Right atrium auricular region (tissue), 2 donors: ENCODE measurements at places on chromosomes 3 and 15. TPM values are rescaled to one million over a fixed set of nuclear protein-coding genes. Genes with fewer than 3 reads are reported as not detected.

The ZXDC gene
- total RNA-seq, result 18.9 TPM

The LMCD1 gene
- total RNA-seq, result 79.0 TPM

DNA sequence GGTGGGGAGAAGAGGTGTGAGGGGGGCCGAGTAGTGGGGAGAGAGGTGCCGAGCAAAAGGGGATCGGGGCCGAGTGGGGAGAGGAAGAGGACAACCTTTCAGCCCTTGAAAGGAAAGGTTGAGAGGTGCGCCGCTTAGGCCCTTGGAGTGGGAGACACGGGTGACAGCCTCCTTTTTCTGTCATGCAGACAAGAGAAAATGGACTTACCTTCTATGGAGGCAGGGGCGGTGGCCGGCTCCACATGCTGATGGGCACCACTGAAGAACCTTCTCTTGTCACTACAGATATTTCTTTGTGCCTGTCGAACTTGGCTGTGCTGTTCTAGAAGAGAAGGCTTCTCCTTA is 421 bp downstream of the KLHL18 start:
- DNase-seq, result no peak

DNA sequence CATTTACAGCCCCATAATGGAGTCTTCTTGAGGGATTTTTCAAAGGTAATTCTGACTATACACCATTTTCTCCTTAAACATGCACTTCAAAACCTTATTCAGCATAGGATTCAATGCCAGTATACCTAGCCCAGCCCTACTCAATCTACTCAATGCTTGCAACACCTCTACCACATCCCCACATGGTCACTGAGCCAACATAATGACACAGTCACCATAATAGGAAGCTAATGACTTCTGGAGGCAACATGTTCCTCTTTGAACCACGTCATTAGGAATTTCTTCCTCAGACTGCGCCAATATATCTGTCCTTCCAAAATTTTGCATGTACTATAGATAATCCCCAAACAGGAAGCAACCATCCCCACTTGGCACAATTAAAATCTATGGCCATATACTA is 153.9 kb upstream of the SETMAR start:
- no peak for DNase-seq

DNA sequence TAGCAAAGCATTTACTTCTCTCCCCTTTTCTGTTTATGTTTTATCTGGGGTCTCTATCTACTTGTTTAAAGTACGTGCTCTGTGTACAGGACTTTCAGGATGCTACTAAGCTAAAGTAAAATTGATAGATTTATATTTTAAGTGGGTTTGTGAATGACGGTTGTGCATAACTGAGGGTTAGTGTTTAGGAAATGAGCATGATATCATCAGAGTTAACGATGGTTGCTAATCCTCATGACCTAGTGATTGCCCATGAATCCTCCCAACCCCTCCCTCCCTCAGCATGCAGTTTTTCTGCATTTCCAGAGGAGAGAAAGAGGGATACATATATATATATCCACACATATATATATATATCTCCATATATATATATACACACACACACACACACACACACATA is 957.2 kb downstream of the TUSC7 start:
- DNase-seq, result no peak

DNA sequence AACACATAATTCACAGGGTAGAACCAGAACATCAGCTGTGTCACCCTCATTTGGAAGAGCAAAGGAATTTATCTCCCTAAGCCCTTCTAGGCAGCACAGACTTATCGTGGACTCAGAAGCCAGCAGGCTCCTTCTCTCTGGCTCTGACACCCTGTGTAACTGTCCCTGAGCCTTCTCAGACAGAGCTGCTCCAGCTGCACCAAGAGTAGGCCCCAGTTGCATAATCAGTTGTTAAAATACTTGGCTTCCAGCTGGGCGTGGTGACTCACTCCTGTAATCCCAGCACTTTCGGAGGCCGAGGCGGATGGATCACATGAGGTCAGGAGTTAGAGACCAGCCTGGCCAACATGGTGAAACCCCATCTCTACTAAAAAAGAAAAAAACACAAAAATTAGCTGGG is 49.4 kb upstream of the ACVR2B start:
- DNase-seq, result peak; percentile 70

The LRRK1 gene
- 4.4 TPM for total RNA-seq

- no peak for DNase-seq
Observed at GRCh38 chr15:89648106-89649012, 6.9 kb downstream of the KIF7 start.

DNA sequence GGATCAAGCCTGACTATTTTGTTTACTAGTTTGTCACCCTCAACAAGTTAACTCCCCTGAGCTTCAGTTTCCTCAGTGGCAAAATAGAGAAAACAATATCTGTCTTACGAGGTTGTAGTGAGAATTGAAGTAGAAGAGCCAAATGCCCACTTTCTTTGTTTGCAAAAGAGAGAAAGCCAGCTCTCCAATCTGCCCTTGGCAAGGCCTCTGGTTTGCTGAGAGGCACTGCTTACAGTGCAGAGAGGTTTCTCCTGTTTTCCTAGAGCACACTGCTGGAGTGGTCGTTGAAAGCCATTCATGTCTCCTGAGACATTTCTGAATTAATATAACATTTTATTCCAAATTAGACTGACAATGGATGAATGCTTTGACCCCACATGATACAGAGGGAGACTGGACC is 260.5 kb upstream of the IGF1R start:
- DNase-seq, result no peak

DNA sequence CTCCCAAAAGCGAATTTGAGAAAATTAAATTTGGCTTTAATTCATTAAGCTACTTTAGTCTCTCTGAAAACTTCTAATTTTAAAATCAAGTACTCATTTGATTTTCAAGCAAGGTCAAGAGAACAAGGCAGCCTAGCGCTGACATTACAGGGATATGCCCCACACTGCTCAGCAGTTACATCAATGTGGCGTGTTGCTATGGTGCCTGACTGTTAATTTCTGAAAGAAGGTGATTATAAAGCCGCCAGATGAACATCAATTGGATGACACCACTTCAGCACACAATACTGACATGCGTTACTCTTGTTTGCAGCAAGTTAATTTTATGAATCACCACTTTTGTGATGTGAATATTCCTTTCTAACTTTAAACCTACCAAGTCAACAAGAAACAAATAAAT is 284.4 kb downstream of the FOXP1 start:
- DNase-seq, result no peak

The BFSP2 gene
- not detected for total RNA-seq

The ISLR gene
- total RNA-seq, result 59.9 TPM

DNA sequence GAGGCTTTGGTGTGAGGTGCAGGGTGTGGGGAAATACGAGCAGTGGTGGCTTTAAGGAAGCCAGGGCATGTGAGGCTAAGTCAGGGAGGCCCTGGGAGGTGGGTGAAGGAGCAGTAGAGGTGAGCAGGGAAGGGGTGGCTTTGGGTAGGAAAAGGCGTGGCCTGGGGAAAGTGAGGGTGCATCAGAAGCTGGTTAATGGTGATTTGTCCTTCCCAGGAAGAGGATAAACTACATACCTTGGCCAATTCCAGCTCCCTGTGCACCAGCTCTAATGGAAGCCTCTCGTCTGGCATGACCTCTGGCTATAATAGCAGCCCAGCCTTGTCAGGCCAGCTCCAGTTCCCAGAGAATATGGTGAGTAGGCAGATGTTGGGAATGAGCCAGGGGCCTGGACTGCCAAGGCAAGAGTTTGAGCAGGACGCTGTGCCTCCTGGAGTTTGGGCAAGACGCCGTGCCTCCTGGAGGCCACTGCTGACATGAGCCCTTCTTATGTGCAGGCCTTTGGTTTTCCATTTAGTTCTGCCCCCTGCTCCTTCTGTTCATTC is 41.3 kb downstream of the CDAN1 start:
- no peak for DNase-seq

- no peak for DNase-seq
Observed at GRCh38 chr3:54915181-54915580, 12.7 kb downstream of the LRTM1 start.

The NDUFB5 gene
- 304 TPM for total RNA-seq

The MAP6D1 gene
- 0.79 TPM for total RNA-seq

DNA sequence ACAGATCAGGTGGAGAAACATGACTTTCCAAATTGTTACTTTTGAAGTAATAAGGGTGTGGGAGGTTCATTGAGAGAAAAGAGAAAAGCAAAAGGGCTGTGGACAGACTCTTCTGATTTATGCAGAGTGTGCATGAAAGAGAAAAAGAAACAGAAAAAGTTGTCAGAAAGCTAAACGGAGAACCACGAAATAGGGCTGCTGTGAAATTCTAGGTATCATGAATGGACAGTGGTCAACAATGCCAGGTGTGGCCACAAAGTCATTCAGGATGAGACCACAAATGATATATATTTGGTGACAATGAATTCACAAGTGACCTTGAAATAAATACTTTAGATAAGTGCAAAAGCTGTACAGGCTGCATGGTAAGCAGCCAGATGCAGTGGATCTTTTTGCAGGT is 170.1 kb downstream of the IL5RA start:
- DNase-seq, result no peak

- DNase-seq, result no peak
Observed at GRCh38 chr15:64665179-64665578, 110.2 kb downstream of the RBPMS2 start.

The GOLGA6L4 gene
- total RNA-seq, result 0.94 TPM

GRCh38 chr3:126081618-126082361 is 2.1 kb downstream of the SLC41A3 start:
- no peak for DNase-seq

GRCh38 chr15:67267440-67267839 is 12.9 kb downstream of the IQCH start:
- DNase-seq, result no peak

GRCh38 chr15:94008104-94009074 is 223.0 kb upstream of the MCTP2 start:
- DNase-seq, result no peak

- no peak for DNase-seq
Observed at GRCh38 chr3:62502315-62503300, 129.3 kb upstream of the FEZF2 start.

- no peak for DNase-seq
Observed at GRCh38 chr15:37014137-37014536, 86.2 kb downstream of the MEIS2 start.

The SHF gene
- total RNA-seq, result 4.7 TPM

DNA sequence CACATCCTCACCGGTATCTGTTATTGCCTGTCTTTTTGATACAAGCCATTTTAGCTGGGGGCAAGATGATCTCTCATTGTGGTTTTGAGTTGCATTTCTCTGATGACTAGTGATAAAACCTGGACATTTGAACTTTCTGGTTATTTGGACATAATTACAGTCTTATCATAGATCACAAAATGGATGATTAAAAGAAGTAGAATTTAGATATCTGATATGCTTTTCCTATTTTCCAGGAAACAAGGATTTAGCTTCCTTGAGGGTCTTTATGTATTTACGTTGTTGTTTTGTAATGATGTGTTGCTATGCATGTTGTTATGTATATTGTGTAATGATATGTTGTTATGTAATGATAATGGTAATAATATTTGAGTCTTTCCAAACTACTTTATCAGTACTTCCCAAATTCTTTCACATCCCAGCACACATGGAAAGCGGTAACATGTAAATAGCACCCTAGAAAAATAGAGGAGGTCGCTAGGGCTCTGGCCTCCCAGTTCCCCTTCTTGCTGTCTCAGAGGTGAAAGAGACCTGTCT is 53.8 kb downstream of the GJD2 start:
- DNase-seq, result no peak

The IMPG2 gene
- 0.43 TPM for total RNA-seq

The ATP13A5 gene
- total RNA-seq, result not detected
